ENCODE measurements at places on chromosomes 2 and 18.

GRCh38 chr2:680496-680895, 3.3 kb upstream of the TMEM18 start:
- DNase-seq, result no peak

DNA sequence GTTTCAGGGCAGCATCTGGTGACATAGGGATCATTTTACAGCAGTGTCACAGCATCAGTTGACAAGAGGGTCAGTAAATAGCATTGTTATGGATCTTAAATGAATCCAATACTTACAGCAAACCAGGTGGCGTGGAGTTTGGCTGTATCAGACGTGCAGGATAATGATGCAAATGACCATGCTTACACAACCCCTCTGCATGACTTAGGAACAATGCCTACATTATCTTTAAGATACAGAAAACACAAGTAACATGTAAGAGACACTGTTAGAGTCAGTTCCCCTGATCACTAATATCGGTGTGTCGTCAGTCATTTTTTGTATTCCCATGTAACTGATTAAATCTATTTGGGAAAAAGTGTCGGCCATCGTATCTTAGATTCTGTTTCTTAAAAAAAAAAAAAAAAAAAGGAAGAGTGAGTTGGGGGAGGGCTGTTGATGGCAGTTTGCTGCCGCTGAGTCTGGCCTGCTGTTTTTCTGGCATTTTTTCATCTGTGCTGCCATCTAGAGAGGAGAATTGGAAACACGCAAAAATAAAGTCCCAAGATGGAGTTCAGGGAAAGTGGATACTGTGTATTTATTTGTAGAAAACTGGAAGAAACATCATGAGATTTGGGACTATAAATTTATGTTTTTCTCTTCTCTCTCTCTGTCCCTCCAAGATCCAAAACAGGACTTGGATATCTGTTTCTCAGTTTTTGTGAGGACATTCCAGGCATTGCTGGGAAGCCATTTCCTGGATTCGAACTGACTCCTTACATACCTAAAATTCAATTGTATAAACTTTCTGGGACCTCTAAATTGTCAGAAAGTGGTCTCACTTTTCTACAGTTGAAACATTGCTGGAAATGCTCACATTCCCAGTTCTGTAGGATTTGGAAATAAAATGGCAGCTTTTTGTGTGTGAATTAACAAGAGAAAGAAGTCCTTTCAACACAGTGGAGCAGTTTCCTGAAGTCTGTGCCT, 60.3 kb upstream of the AGPS start:
- DNase-seq, result peak; percentile 87

GRCh38 chr2:26033270-26033817, 540 bp upstream of the RAB10 start:
- DNase-seq, result peak; percentile 58

GRCh38 chr2:232549655-232550353, 553 bp downstream of the TIGD1 start:
- no peak for DNase-seq

DNA sequence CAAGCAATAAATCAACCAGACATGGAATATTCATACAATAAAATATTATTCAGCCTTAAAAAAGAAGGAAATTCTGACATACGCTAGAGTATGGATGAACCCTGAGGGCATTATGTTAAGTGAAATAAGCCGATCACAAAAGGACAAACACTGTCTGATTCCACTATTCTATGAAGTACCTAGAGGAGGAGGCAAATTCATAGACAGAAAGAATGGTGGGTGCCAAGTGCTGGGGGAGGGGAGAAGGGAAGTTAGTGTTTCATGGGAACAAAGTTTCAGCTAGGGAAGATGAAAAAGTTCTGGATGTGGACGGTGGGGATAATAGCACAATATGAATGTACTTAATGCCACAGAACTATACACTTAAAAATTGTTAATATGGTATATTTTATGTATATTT, 19.8 kb downstream of the SMAD7 start:
- no peak for DNase-seq

DNA sequence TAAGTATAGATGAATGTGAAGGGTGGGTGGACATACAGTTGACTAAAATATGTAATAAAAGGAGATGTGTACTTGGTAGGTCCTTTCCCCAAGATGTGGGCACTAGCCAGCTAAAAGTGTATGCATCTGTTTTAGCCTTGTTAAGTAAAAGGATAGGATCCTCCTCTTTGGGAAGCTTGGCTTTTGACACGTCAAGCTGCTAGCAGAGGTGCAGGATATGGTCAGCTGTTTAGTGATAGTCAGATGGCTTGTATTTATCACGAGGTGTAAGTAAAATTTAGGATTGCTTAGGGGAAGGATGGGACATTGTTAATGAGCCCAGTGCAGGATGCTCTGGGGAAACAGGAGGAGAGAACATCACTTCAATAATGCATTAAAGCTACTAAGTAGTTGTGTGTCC, 1.5 kb downstream of the MFSD6 start:
- peak; percentile 48 for DNase-seq

DNA sequence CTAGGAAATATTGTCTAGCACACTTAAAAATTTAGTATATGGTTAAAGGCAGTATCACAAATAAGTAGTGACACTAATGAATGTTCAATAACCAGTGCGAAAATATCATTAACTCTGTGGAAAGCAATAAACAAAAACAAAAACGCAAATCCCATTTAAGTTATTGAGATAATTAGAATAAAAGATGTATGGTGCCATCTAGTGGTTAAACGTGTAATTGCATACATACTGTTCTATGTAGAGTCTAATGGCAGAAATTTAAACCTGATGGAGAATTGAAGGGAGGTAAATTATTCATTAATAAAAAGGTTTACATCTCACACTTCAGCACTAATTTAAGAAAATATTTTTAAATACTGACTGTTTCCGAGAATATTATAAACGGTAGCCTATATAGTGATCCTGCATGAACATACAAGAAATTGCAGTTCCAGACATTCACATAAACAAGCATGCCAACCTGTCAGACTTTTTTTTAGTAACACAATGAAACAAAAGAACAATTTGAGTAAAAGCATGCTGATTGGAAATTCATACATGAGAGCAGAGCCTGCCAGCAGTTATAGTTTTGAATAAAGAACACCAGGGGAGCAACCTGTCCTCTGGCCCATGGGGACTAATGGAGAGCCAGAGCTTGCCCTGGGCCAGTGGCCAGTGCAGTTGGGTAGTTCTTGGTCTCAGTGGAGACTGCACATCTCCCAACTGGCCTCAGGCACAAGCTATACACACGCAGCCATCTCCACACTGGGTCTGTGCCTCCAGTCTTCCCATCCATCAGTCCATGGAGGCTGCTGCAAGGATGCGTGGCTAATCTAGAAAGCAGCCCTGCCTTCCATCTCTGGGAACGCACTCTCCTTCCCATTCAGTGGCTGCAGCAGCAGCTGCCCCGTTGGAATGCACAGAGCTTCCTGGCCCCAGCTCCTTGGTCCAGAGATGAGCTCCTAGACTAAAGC, 28.0 kb downstream of the GCG start:
- DNase-seq, result peak; percentile 55

GRCh38 chr2:32780961-32781360, 153.1 kb downstream of the TTC27 start:
- no peak for DNase-seq

GRCh38 chr2:168851674-168852320, 38.4 kb downstream of the SPC25 start:
- DNase-seq, result no peak

- DNase-seq, result no peak
Measured at GRCh38 chr18:14921547-14921946, 173.6 kb downstream of the ANKRD30B start.

DNA sequence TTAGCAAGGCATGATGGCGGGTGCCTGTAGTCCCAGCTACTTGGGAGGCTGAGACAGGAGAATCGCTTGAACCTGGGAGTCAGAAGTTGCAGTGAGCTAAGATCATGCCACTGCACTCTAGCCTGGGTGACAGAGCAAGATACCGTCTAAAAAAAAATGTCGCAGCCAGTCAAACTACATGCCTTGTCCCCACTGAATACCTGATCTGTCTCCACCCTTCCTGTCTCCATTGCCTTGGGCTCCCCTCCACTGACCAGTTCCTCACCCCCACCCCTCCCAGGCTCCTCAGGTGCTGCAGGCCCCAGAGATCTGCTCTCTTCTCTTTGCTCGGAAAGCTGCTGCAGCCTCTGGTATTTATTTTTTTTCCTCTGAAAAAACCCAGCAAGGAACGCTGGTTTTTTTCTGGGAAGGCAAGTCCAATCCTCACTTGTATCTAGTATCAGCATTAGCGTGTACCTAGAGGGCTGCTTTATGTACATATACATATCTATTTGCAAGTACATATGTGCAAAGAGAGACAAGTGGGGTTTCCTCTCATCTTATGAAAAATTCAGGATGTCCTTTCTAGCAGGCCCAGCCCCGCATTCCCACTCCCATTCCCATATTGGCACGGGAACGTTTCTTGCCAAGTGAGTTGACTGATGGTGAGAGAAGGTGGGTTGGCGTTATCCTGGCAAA, 4.4 kb downstream of the PSD4 start:
- no peak for DNase-seq

DNA sequence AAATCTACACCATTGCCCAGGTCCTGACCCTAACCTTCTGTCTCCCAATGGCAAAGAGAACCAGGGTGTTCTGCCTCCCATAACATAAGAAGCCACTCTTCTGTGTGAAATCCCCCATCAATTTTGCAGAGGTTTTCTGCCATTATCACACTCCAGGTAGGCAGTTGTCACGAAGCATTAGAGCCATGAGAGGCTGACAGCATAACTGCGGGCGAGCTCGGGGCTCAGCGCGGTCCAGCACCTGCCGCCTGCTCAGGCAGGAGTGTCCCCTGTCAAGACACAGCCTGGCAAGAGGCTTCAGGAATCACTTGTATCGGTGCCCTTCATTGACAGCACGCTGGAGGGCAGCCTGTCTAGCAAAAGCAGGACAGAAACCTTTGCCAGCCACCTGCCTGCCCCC, 251.2 kb downstream of the SATB2 start:
- DNase-seq, result no peak

DNA sequence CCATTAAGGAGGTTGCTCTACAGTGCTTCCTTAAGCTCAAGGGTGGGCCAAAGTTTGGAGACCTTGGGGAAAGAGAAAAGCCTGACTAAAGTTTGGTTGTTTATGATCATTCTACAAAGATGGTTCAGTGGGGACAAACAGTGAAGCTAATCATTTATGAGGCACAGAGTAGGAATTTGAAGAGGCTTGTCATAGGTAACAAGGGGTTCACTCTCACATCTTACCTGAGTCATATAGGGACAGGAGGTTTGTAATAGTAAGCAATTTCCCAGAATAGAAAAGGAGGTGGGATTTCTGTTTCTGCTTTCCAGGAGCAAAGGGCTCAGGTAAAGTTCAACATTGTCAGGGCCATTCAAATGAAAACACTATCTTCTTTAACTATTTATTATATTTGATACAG, 787.9 kb downstream of the CPS1 start:
- DNase-seq, result no peak

DNA sequence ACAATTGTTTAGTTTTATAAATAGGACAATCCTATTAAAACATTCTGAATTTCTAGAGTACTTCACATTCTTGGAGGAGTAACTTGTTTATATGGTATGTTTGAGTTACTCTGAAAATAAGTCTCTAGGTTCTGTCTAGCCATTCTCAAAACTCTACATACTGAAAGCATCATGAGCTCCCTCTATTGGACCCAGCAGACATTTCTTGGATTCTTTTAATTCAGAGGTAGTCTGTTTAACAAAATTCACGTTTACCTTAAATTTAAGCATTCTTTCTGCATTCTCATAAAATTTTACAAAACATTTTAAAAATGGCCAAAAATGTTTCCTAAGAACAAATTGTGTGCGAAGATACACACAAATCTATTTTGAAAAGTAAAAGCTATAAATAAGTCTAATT, 15.3 kb downstream of the SP9 start:
- DNase-seq, result no peak

DNA sequence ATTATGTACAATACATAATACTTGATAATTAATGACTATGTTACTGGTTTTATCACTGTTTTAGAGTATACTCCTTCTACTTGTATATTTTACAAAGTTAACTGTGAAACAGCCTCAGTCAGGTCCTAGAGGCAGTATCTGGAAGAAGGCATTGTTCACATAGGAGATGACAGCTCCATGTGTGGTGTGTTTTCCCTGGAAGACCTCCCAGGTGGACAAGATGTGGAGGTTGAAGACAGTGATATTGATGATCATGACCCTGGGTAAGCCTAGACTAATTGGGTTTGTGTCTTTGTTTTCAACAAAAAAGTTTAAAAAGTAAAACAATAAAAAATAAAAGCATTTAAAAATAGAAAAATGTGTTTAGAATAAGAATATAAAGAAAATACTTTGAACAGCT, 96.4 kb downstream of the TRIB2 start:
- DNase-seq, result no peak

GRCh38 chr2:117794668-117795067, 19.8 kb upstream of the DDX18 start:
- no peak for DNase-seq

Data from globus pallidus (tissue), 1 donor.